Fibroblast of skin of left biceps (primary cell): ENCODE measurements at places on chromosomes 12 and 14.

DNA sequence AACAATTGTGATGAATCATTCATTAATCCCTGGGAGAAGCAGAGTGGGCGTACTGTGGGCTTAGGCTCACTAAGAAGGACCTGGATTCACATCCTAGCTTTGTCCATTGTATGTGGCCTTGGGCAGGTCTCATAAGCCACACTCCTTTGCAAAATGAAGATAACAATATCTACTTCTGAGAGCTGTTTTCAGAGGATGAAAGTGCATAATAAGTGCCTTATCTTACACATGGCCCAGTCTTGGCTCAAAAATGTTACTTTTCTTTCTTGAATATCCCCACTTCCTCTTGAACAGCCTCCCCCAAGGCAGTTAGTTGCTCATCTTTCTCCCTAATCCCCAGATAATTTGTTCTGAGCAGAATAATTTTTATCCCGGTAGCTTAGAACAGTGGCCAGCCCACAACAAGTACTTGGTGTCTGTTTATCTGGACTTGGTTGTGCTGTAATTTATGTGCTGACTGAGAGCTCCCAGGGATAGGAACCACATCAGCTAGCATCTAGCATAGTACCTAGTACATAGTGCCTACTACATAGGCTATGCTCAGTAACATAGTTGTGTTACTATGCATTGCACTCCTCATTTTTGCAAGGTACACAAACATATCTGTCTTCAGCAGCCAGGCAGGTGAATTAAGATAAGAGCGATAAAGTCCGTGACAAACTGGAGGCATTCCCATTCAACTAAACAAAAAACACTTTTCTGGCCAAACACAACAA is 61.7 kb upstream of the NUDT4 start:
- DNase-seq = no peak

- no peak for DNase-seq
Measured at GRCh38 chr14:24806061-24806678, 172.2 kb upstream of the GZMB start.

DNA sequence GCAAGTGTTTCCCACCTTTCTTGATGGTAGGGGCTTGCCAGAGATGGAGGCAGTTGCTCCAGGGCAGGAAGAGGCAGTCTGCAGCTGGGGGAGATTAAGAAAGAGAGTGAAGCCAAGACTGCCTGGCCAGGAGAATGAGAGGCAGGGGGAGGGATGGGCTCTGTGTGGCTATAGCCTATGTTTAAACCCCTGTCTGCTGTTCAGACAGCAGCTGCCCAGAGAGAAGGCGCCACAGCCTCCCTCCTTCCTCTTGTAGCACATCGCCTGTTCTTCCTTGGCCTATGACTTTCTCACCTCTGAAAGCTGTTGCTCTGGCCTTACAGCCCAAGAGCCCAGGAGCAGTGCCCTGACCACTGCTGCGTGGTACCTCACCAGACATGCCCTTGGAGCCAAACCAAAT is 61.7 kb downstream of the EMP1 start:
- no peak for DNase-seq

- DNase-seq = no peak
Measured at GRCh38 chr14:61406675-61407074, 85.3 kb downstream of the PRKCH start.

- DNase-seq = no peak
Measured at GRCh38 chr14:89136587-89136986, 280.4 kb downstream of the FOXN3 start.

DNA sequence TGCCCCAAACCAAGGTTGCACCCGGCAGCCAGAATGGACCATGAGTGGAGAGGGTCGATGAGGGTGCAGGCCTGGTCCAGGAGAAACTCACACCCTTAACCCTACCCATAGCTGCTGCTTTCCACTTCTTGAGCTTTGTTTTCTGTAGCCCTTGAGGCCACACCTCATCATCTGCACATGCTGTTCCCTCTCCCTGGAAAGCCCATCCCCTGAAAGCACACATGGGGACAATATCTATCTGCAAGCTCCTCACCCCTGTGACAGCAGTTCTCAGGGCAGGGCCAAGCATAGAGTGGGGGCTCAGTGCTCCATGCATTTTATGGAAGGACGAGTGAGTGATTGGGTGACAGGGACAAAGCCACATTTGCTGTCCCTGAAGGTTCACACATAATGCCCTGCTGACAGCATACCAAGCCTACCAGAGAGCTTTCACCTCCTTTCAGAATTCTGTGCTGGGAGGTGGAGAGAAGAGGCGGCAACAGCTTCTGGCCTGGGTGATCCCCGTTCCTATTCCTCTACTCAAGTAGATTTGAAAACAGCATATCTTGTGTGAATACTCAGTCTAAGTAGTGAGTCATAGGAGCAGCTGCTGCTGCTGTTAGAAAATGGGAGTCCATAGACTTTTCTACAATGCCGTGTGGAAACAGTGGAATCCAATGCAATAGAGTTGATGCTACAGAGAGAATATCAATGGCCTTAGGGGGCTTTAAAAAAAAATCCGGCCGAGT is 44.6 kb downstream of the SRGAP1 start:
- peak; percentile 31 for DNase-seq

DNA sequence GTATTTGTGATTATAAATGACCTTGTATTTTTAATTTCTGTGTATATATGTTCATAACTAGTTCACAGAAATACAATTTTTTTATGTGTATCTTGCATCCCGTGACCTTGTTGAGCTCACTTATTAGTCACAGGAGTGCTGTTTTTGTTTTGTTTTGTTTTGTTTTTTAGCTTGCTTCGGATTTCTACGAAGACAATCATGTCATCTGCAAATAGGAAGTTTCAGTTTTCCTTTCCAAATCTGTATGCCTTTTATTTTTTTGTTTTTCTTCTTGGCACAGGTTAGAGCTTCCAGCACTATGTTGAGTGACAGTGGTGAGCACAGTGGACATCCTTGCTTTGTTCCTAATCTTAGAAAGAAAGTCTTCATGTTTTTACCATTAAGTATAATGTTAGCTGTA is 229.2 kb upstream of the GARIN6 start:
- DNase-seq = no peak

GRCh38 chr14:30193101-30193500 is 265.5 kb upstream of the PRKD1 start:
- DNase-seq = no peak

- DNase-seq = no peak
Measured at GRCh38 chr14:51441001-51441400, 201.0 kb downstream of the TMX1 start.
